ENCODE measurements at places on chromosomes 13 and 19.
A peak's percentile ranks its signal among the peaks of the same experiment; 100 is the strongest.

GRCh38 chr13:42781352-42781751 lies at the start of gene FAM216B:
TSS of gene FAM216B (plus strand) at chr13:42781584. CDS start at chr13:42784068, 2,484 bp downstream.
- no peak for DNase-seq

DNA sequence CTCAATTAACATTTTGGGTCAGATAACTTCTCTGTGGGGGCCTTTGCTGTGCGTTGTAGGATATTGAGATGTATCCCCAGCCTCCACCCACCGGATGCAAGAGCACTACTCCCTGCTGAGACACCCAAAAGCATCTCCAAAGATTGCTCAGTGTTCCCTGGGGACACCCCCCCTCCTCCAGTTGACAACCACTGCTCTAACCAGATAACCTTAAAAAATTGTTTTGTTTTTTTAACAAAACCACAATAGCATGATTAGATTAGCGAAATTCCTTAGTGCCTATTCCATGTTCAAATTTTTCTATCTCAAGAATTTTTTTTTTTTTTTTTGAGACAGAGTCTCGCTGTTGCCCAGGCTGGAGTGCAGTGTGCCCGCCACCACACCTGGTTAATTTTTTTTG lies 2.6 kb upstream of the EPN1 start:
- DNase-seq = no peak

- peak; percentile 37 for DNase-seq
Measured at GRCh38 chr19:47697863-47698609, 15.2 kb upstream of the EHD2 start.

DNA sequence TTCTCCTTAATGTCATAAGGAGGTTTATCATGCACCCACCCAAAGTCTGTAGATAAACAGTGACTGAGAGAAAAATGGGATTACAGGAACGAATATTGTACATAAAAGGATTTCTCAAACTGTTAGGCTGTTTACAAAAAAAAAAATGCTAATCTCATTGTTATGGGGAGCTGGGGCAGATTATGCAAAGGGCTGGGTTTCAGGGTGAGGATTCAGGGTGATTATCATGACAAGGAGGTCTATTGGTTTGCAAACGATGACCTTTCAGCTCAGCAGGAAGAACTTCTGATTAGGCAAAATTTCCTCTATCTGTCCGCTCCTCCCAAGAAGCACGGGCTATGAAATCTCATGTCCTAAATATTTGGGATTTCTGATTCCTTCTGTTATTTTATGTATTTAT lies 41.4 kb downstream of the NLRP12 start:
- DNase-seq = no peak

DNA sequence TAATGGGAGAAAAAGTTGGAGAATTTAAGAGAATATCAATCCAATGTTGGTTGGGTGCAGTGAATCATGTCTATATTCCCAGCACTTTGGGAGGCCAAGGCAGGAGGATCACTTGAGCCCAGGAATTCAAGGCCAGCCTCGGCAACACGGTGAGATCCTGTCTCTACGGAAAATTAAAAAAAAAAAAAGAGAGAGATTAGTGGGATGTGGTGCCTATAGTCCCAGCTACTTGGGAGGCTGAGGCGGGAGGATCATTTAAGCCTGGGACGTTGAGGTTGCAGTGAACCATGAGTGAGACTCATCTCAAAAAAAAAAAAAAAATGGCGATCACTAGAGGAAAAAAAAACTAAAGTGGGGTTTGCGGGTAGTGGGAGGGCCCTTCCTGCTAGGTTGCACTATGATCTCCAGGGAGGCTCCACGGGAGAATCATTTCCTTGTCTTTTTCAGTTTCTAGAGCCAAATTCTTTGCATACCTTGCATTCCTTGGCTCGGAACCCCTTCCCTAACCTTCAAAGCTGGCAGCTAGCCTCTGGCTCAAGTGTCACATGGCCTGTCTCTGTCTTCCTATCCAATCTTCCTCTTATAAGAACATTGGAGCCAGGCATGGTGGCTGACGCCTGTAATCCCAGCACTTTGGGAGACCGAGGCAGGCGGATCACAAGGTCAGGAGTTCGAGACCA lies 5.8 kb upstream of the ERCC2 start:
- no peak for DNase-seq

GRCh38 chr13:95241321-95241720 lies 59.9 kb downstream of the ABCC4 start:
- DNase-seq = no peak

- DNase-seq = peak; percentile 94
Measured at GRCh38 chr19:36054733-36055686, at the start of gene WDR62. TSS of gene WDR62 (plus strand) at chr19:36054897. CDS start at chr19:36054972, 75 bp downstream.

GRCh38 chr13:23175920-23176319 lies 4.9 kb upstream of the SGCG start:
- DNase-seq = no peak

DNA sequence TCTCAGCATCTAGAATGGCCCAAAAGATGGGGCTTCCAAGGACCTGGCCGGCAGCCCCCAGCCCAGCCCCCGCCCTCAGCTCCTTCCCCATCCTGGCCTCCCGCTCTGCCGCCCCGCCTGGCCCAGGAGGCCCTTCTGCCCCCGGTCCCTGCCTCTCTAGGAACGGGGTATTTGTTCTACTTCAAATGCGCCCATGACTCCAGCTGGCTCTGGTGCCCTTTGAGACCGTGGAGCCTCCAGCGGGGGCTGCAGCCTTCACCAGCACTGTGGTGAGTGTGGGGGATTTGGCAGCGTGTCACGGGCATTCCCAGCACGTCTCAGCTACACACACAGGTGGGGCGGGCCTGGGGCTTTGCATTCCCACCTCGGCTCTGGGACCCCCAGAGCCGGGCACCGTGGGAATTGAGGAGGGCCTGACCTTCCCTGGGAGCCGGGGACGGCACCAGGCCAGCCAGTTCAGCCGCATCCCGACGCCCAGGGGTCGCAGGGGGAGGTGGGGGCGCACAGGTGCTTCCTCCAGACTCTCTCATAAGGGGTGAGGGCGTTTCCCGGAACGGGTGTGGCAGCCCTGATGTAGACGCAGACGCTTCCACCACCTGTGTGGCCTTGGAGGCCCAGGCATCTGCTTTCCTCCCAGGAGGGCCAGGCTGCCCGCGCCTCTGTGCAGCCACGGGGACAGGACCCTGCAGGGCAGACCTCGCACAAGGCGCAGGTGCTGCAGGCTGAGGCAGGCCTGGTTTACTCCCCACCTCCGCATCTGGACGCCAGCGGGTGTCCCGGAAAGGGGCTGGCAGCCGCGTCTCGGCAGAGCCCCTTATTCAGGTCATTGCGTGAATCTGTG lies 947 bp downstream of the ATP4B start:
- no peak for DNase-seq

DNA sequence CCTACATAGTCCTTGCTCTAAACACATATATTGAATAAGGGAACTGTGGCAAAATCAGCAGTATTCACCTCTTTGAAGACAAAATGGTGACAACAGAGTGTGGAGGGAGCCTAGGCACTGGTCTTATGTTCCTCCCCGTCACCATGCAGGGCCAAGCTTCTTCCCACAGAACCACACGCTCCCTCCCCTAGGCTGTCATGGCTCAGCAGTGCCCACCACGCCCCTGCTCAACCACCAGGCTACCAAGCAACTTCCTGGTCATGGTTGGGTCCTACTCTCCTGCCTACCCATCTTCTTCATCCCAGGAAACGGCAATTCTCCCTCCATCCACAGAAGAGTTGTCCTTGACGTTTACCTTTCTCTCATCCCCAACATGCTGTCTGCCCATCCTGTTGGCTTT lies 126.1 kb downstream of the CRYL1 start:
- no peak for DNase-seq

GRCh38 chr19:18427080-18427742 lies 8.0 kb downstream of the SSBP4 start:
- DNase-seq = no peak

DNA sequence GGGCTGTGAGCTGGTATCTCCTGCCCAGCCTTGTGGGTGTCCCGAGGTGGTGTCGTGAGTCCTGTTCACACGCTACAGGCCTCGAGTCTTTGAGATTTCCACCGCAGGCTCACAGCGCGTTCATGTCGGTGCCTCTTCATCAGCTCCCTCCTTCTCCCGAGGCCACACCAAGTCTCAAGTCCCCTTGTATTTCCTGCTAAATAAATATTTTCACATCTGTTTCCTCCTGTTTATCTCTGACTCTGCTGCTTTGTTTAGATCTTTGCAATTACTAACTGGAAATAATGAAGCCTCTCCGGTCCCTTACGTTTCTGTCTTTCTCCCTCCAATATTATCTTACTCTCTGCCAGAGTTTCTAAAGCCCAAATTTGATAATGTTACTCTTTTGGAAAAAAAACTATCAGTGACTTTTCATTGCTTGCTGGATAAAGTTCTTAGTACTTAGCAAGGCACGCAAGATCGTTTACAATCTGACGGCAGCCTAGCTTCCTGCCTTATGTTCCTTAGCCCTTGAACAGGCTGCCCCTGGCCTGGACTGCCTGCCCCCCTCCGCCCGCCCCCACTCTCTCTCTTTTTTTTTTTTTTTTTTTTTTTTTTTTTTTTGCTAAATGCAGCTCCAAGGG lies 130.5 kb upstream of the RNF113B start:
- no peak for DNase-seq

DNA sequence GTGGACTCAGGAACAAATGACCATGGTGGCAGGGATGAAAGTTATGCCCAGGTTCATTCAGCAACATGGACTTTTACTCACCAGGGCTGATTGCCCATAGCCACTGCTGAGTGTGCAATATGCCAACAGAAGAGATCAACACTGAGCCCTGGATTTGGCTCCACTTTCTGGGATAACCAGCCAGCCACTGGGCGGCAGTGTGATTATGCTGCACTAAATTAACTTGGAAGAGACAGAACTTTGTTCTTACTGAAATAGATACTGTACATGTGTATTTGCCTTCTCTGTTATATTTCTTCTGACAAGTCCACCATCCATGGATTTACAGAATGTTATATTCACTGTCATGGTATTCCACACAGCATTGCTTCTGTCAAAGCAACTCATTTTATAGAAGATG lies 257.4 kb downstream of the TDRD3 start:
- DNase-seq = no peak

DNA sequence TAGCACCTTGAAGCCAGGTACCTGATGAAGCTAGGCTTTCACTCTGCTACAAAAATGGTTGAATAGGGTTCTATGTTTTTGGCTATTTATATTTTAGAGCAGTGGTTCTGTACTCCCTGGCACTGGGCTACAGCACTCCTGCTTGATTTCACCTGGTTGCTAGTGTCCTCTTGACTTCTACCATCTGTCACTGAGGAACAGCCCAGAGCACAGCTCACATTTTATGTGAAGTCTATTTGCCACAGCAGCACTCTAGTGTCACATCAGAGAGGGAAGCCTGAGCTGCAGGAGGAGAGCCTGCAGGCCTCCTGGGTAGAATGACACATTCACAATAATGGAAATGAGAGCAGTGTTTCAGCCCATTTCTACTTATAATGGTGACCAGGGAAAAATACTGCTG lies 184.2 kb downstream of the ZNF486 start:
- no peak for DNase-seq

DNA sequence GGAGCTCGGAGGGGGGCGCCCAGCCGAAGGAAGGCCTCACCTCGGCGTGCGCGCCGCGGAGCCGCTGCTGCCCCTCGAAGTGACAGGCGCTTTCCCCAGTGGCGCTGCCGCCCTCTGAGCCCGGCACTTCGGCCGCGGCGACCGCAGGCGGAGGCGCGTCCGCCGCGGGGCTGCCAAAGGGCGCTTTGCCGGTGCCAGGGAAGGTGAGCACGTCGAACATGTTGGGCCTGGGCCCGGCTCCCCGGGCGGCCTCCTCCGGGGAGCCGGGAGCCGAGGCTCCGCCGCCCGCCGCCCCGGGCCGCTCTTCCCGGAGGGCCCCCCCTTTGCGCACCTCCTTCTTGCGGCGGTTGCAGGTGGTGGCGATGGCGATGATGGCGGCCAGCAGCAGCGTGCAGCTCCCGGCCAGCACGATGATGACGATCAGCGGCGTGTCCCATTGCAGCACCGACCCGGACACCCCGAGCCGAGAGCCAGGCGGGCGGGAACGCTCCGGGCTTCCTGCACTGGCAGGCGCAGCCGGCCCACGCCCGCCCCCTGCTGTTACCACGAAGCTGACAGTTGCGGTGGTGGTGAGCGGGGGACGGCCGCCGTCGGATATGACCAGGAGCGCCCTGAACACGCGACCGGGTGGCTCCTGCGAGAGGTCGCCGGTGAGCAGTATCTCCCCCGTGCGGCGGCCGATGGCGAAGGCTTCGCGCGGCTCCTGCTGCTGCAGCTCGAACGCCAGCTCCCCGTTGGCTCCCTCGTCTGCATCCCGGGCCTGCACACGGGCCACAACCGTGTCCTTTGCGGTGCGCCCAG lies 2.5 kb downstream of the PCDH8 start:
- DNase-seq = peak; percentile 12

DNA sequence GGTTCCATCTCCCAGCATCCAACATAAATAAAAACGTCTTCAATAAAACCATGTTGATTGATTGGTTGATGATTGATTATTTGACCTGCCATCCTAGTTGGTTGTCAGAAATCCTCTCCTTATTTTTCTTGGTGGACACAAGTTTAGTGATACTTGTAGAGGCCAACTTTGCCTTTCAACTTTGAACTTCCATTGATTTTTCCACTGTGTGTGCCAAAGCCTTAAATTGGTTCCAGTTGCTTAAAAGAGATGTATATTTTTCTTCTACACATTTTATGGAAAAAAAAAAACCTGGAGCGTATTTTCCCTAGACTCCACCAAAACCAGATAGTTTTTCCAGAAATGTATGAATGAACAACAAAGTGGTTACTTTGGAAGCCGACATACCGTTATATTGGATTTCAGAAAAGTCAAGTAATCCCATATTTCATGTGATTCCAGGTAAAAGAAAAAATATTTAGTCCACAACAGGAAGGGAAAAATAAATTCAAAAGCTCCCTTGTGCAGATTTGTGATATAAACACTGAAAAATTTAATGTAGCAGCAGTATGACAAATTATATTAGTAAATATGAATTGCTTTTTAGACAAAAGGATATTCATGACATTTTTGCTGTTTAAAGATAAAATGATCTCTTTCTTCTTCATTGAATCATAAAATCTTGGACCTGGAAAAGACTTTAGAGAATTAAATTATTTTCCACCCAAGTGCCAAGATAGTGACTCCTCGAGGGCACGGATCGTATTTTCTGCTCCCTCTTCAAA lies 85.2 kb downstream of the MBNL2 start:
- no peak for DNase-seq

Measured in stimulated activated CD4-positive, alpha-beta T cell treated with anti-CD3 and anti-CD28 coated beads, Interleukin-1b, Interleukin-23, amount 100 ng/mL, for 4 hours (primary cell).